ENCODE measurements at places on chromosomes 13 and 19.

DNA sequence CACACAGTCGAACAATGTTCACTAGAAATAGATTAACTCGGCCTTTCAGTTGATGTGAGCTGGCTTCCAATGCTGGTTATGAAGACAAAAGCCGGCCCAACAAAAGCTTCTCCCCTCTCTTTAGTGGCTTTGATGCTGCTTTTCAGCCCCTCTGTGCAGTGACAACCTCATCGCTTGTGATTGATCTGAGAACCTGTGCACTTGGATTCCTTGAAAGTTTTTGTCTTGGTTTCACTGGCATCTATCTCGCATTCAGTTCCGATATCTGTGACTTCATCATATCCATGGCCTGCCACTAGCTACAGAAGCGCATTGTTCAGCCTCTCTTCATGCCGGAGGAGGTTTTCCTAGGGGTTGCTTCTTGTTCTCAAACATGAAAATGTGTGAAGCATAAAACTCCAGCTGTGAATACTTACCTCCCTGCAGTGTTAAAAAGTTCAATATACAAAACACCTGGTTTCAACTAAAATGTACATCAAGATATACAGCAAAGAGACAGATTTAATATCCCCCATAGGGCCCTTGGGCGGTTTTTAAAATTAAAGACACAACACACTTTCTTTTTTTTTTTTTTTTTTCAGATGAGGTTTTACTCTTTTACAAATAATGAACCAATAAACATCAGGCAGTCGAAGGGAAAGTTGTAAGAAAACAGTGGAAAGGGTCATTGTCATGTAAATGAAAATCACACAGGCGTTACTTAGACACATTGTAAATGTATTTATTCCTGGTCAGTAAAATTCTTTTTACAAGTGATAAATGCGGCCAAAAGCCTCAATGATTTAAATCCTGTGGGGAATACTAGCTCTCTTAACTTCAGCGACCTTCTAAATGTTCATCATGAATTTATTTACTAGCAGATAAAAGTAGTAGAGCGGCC lies 1252.8 kb downstream of the EFNB2 start:
- no peak for DNase-seq

DNA sequence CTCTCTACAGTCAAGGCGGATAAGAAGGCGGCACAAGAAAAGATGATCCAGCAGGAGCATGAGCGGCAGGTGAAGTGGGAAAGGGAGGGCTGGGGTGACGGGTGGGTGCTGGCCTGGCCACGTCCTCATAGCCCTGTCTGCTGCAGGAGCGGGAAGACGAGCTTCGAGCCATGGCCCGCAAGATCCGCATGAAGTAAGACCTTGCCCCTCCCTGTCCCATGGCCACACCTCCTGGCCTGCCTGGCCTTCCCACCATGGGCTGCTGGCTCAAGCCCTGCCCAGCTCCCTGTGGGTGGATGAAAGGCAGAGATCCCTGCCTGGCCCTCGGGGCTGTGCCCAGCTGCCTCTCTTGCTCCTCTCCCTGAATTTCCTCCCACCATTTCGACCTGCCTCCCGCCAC lies 7.2 kb downstream of the ZNF296 start:
- DNase-seq = no peak

DNA sequence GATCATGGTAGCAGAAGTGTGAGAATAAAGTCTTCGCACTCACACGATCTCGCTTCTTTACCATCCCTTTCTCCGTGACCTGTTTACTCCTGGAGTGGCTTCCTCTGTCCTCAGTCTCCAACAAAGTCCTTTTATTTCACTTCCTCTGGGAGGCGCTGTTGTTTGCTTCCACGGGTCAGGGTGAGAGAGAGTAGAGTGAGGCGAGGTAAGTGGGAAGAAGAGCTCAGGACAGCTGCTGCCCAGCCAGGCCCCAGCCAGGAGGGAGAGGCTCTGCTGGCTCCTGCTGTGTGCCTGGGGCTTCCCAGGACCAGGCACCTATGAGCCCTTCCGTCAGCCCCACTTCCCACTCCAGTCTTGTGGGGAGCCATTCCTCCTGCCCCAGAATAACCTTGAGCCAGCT lies 242.1 kb downstream of the FGF9 start:
- DNase-seq = no peak

DNA sequence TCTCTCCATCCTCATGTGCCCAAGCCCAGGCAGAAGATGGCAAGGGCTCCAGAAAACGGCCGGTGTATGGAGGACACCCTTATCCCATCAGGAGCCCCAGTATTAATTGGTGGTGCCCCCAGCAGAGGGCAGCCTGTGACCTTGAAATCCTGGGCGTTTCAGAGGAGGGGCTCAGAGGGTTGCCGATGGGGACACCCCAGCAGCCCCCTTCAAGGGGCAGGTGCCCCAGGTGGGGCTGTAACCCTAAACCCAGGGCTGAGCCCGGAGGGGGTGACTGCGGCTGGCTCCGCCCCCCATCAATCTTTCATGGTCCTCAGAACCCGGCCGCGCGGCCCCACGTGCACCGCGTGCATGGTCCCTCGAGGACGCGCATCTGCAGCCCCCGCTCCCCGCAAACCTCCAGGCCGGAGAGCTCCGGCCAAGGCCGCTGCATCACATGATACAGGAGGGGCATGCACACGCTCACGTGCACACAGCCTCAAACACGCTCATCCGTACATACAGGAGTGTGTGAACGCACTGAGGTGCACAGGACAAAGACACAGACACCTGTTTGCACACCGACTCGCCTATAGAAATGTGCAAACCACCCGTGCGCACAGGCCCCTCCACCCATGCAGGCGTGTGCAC lies 949 bp downstream of the RAB3A start:
- DNase-seq = no peak

- no peak for DNase-seq
Observed at GRCh38 chr13:41007744-41008128, 11.4 kb downstream of the ELF1 start.

DNA sequence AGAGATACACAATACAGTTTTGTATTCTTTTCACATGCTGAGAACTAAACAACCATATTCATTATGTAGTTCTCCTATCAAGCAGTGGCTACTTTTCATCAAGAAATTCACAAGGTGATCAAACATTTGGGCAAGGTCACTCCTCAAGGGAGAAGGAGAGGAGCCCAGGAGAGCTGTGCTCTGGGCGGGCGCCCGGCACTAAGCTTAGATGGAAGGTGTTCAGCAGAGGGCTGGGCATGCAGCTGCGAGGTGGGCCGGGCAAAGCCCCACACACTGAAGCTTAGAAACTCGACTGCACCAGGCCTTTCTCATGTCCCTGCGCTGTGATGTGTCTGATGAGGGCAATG lies 30.4 kb upstream of the SPACA7 start:
- DNase-seq = no peak

DNA sequence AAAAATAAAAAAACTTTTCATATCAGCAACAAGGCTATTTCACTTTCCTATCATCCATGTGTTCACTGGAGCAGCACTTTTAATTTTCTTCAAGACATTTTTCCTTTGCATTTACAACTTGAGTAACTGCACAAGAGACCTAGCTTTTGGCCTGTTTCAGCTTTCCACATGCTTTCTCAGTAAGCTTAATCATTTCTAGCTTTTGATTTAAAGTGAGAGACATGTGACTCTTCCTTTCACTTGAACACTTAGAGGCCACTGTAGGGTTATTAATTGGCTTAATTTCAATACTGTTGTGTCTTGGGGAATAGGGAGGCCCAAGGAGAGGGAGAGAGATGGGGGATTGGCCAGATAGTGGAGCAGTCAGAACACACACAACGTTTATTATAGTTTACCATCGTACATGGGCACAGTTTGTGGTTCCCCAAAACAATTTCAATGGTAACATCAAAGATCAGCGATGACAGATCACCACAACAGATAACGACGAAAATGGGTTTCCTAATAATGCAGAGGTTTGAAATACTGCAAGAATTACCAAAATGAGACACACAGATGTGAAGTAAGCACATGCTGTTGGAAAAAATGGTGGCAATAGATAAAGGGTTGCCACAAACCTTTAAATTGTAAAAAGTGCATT lies 117.6 kb downstream of the GGACT start:
- no peak for DNase-seq

DNA sequence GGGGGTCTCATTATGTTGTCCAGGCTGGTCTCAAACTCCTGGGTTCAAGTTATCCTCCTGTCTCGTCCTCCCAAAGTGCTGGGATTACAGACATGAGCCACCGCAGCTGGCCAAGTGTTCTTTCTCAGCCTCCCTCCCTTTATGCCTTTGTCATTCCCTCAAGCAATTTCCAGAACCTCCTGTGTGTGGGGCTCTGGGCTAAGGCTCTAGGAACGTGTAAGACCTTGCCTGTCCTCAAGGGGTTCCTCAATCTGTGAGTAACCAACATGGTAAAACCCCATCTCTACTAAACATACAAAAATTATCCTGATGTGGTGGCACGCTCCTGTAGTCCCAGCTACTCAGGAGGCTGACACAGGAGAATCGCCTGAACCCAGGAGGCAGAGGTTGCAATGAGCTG lies 15.5 kb upstream of the SPACA4 start:
- DNase-seq = no peak

DNA sequence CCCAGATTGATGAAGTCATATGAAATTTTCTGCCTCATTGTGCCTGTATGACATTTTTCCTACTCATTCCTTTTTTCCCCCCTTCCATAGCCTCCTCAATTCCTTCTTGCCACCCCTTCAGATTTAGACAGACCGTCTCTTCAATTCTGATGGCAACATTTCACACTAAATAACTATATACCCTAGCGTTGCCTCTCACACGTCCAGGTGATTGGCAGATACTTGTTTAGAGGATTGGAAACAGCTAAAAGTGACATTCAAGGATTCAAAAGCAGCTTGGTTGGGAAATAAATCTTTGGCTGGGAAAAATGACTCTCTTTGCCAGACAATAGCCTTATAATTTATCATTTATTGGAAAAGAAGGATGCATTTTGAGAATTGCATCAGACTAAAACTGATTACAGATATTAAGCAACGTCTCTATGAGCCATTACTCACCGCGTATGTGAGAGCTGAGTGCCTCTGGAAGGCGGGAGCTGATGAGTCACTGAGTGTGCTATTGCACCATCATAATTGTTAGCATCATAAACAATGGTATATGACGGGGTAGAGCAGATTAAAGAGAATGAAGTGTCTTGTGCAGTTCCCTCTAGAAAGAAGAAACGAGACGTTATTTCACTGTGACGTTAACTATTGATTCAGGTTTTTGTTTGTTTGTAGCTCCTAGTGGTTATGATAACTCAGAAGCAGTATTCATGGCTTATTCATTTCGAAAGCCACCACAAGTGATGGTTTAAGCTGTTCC lies 61.1 kb upstream of the FAM216B start:
- DNase-seq = no peak

GRCh38 chr13:39603424-39603947 lies 493 bp upstream of the LHFPL6 start:
- DNase-seq = no peak

DNA sequence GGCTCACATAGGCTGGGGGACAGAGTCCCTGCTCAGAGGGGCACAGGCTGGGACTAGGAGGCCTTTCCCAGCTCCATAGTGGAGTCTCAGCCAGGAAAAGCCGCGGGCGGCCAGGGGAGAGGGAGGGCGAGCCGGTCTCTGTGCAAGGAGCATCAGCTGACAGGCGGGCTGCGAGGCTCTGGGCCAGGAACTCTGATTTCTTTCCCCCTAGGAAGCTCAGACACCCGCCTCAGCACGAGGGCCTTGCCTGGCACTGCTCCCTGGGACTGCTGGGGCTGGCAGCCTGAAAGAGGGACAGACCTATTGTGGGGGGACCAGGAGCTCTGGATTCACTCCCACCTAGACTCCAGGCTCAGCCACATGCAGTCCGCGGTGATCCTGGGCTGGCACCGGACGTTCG lies 2.2 kb upstream of the PLK5 start:
- DNase-seq = no peak

DNA sequence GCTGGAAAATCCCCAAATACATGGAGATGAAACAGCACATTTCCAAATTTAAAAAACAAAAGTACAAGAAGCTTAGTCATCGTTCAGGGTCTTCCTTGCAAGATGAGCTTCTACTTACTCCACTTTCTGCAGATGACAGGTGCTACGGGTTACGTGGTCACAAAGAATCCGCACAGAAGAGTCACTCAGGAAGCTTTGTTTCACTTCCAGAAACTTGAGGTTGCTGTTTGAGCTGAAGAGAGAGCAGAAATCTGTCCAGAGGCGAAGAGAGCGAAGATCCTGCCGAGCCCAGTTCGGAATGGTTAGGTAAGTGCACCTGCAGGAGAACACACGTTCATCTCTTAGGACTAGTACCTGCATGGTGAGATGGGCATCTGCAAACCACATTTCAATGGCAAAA lies 9.4 kb downstream of the NLRP7 start:
- DNase-seq = no peak

GRCh38 chr19:45168767-45169351 lies 8.1 kb upstream of the NKPD1 start:
- no peak for DNase-seq

- DNase-seq = no peak
Observed at GRCh38 chr19:1248786-1249297, 459 bp downstream of the MIDN start.

GRCh38 chr19:1103132-1103707 lies 574 bp upstream of the GPX4 start:
- DNase-seq = no peak

GRCh38 chr13:57675526-57675925 lies 44.0 kb downstream of the PCDH17 start:
- DNase-seq = no peak

GRCh38 chr19:4310247-4311121 lies 6.1 kb downstream of the FSD1 start:
- no peak for DNase-seq

GRCh38 chr13:40160618-40161350 lies 505.3 kb downstream of the COG6 start:
- no peak for DNase-seq

DNA sequence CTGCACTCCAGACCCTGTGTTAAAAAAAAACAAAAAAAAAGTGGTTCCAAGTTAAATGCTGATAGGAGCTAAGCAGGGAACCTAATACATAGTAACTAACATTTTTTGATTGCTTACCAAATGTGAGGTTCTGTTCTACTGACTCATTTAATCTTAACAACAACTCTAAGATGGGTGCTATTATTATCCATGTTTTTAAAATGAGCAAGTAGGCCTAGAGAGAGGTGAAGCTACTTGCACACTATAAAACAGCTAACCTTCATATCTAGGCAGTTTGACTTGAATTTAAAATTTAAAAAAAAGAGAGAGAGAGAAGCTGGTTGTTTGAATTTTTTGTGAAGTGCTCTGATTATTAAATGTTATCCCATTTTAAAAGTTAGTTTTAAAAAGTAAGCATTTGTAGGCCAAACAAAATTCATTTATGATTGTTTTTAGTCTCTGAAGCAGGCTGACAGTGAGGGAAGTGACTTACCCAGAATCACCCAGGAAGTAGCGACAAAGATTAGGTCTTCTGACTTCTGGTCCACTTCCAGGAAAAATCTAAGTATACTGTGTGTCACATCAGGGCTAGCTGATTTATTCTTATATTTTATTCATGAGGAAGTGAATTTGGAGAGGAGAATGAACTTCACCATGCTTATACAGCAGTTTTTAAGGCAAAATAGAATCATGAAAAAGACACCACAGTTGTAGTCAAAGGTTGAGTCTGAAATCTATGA lies 2.4 kb downstream of the SIGLECL1 start:
- DNase-seq = no peak

- no peak for DNase-seq
Observed at GRCh38 chr19:19280561-19280960, 7.5 kb upstream of the TM6SF2 start.
